ENCODE measurements at places on chromosomes 11 and 22.

GRCh38 chr11:125692887-125693286 is 12.2 kb upstream of the ACRV1 start:
- no peak for DNase-seq

- DNase-seq = no peak
Measured at GRCh38 chr11:121344824-121345223, 52.3 kb downstream of the SC5D start.

- DNase-seq = no peak
Measured at GRCh38 chr11:59676205-59676604, 7.4 kb upstream of the PATL1 start.

GRCh38 chr11:125211191-125211947 is 46.8 kb downstream of the PKNOX2 start:
- DNase-seq = no peak

GRCh38 chr11:102135256-102135655 is 25.0 kb downstream of the YAP1 start:
- no peak for DNase-seq

- DNase-seq = no peak
Measured at GRCh38 chr11:124238512-124238911, 2.4 kb upstream of the OR8G1 start.

- no peak for DNase-seq
Measured at GRCh38 chr22:30909306-30909705, 59.3 kb downstream of the MORC2 start.

- no peak for DNase-seq
Measured at GRCh38 chr11:69251057-69251393, 42.9 kb upstream of the MYEOV start.

DNA sequence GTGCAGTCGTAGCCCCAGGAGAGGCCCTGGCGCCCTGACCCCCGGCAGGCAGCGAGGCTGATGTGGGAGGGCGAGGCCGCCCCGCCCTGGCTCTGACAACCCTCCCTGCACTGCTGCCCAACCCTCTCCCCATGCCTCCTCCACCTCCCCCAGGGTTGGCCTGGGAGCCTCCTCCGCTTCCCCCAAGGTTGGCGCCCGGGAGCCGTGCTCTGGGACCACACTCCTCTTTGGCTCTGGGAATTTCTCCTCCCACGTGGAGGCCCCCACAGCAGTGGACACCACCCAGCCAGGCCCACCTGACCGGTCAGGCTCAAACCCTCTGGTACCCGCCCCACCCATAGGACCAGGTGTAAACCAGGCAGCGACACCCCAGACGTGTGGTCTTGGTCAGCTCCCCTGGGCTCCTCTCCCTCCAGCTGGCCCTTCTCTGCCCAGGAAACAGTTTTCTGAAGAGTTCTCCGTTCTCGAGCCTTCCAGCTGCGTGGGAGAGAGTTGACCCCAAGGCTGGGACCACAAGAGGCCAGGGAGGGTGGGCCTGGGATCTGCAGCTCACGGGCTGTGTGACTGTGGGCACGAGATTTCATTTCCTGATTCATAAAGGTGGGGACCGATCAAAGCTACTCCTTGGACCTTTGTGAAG is 39.5 kb upstream of the BRSK2 start:
- no peak for DNase-seq
